ENCODE measurements at places on chromosomes 5 and 9.

DNA sequence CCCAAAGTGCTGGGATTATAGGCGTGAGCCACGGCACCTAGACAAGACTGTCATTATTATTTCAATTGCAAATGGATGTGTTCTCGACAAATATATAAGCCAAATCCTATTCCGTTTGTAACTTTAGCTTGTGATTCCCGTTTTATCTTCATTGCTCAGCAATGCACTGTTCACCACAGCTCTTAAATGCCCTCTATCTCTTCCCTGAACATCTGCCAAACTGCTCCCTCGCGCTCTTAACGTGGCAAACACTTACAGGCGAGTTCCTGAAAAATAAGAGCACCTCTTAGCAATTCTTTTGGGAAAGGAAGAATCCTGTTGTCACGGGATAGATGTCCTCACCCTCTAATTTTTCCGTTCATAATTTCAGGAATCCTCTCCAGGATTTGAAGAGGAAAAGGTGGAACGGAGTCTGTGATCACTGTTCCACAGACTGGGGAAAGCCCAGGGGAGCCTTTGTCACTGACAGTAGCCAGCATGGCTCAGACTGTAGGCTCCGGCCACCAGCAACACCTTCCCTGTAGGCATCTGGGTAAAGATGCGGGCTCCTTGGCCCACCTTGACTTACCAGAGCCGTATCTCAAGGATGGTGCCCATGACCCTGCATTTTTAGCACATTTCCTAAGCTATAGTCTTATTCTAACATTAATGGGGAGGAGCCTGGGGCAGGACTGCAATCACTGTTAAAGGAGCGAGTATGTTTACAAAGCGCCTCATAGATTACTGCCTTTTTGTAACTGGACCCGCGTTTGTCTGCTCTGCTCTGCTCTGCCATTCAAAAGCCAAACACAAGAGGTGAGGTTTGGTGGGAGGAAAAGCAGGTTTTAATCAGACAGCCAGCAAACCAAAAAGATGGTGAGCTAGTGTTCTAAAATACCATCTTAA is 20.2 kb upstream of the GNPDA1 start:
- no peak for DNase-seq

GRCh38 chr5:114658194-114658593 is 296.3 kb downstream of the KCNN2 start:
- no peak for DNase-seq

- DNase-seq, result no peak
Observed at GRCh38 chr9:88927510-88927909, 63.8 kb upstream of the S1PR3 start.

- no peak for DNase-seq
Observed at GRCh38 chr9:128153947-128154695, 4.9 kb downstream of the LCN2 start.

DNA sequence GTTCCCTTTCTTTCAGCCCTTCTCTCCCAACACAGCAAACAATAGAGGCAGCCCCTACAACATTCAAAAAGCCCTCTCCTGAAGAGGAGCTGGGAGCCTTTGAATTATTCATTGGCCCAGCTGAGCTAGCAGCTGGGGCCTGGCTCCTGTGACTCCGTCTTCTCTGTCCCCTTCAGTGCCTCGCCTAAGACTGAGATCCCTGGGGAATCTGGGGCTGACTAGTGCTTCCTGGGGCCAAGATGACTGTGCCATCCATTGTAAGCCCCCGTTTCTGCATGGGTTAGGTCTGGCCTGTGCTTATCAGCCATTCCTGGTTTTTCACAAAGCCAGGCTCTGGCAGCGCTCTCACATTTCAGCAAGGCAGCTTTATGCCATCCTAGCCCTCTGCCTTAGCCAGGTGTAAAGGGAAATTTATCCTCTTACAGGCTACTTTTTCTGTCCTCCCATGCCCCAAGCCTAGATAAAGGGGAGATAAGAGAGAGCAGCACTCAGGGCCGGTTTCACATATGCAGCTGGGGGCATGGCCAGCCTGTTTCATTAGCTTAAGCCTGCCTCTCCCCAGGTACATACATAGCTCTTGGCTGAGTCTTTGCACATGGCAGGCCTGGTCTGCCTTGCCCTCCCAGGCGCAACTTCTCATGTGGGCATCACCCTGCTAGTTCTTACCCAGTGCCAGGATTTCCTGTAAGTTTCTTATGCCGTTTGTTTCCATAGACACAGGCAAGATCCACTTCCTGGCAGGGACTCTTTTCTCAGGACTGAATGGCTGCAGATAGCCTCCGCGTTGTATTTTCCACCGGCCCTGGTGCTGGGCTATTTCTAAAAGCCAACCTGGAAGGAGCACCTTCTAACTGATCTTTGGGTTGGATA is 15.8 kb downstream of the PTPA start:
- DNase-seq, result no peak

DNA sequence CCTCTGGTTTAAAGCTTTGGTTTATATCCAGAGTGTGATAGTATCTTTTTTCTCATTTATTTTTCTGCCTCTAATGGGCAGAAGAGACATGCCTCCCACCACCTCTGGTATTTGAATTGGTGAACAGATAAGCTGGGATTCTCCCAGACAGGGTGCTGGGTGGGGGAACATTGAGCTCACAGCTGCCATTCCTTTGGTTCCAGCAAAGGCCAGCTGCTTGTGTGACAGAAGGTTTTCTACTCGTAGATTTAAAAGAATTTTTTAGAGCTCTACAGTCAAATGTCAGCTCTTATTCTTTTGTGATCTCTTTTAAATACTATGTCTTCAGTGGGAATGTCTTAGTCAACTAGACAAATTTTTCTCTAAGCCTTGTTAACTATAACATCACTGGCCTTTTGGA is 54.7 kb upstream of the ADAMTS16 start:
- DNase-seq, result no peak

- no peak for DNase-seq
Observed at GRCh38 chr5:167012123-167013034, 1279.1 kb upstream of the WWC1 start.

GRCh38 chr5:159465604-159466003 is 135.3 kb upstream of the IL12B start:
- DNase-seq, result no peak

- no peak for DNase-seq
Observed at GRCh38 chr5:1536322-1536845, 12.6 kb upstream of the LPCAT1 start.

DNA sequence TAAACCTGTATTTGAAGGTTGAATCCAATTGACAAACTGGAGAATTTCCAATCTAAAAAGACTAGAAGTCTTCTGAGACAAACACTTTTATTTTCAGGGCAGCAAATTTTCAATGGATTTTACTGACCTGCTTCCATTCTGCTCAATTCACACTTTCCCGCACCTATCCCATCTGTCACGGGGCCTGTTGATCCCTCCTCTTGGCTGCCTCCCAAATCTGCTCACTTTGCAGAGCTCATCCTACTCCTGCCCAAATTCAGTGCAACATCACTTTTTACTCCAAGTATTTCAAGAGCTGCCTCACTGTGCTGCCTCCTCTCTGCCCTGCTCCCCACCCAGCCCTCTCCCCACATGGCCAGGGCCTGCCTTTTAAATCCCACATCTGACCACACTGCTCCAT is 35.1 kb downstream of the GOLM1 start:
- DNase-seq, result no peak

DNA sequence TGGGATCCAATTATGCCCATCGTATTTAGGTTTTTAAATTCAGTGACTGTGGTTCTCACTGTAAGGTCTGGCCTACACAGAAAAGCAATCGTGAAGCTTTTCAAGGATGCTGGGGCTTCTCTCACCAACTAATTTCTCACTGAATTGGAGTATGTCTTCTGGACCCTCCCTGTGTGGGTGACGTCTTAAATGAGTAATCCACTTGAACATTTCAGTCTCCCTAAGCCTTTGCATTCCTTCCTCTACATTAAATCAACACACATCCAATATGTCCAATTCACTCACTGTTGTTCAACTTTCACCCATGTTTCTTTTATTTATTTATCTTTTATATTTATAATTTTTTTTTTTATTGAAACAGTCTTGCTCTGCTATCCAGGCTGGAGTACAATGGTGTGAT is 12.5 kb upstream of the BTF3 start:
- no peak for DNase-seq

GRCh38 chr5:96509316-96509715 is 76.3 kb upstream of the PCSK1 start:
- DNase-seq, result no peak

DNA sequence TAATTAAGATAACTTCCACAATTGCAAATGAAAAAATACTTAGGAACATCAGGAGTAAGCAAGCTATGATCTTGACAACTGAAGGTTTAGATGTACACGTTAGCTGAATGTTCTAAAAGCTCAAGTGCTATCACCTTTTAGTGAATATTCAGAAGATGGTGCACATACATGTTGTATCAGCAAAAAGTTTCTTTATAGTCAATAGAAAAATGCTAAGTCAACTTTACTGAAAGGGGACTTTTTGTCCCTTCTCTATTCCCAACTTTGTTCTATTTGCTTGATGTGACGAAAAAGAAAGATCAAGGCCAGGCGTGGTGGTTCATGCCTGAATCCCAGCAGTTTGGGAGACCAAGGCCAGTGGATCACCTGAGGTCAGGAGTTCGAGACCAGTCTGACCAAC is 7.6 kb upstream of the RGMB start:
- no peak for DNase-seq

- DNase-seq, result peak; percentile 17
Observed at GRCh38 chr9:79014929-79015699, 556.7 kb upstream of the TLE4 start.

GRCh38 chr5:59042201-59043055 is 459.6 kb downstream of the RAB3C start:
- DNase-seq, result peak; percentile 73

- DNase-seq, result no peak
Observed at GRCh38 chr9:73173557-73174329, 22.1 kb downstream of the ANXA1 start.

- peak; percentile 21 for DNase-seq
Observed at GRCh38 chr9:87109231-87109631, 161.9 kb upstream of the GAS1 start.

Data from fibroblast of gingiva (primary cell).